ENCODE measurements at places on chromosomes 13 and 19.

GRCh38 chr19:35236638-35237400 lies 8.3 kb upstream of the FAM187B start:
- no peak for DNase-seq

GRCh38 chr13:95033890-95034289 lies 267.4 kb downstream of the ABCC4 start:
- no peak for DNase-seq

DNA sequence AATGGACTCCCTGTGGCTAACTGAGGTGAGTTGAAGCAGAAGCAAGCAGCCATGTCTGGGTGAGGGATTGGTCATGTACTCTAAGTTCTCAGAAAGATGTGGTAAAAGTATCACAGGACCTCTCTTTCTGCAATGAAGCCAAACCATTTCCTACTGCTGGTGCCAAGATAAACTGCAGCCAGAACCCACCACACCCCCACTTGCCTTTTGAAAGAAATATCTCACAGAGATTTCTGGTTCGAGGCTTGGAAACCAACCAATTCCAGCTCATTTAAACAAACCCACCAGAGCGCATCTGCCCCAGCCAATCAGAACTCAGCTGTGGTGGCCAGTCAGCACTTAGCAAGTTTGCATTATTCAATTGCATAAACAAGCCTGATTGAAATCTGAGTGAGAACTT lies 204.5 kb upstream of the ATXN8OS start:
- DNase-seq: no peak

DNA sequence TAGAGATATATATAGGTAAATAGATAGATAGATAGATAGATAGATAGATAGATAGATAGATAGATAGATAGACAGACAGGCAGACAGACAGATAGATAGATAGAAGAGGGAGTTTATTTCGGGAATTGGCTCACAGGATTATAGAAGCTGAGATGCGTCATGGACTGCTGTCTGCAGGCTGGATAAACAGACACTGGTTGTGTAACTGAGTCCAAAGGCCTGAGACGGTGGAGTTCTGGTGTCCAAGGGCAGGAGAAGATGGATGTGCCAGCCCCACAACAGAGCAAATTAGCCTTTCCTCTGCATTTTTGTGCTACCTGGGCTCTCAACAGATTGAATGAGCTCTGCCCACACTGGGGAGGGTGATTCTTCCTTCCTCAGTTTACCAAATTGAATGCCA lies 2.7 kb downstream of the CYP4F3 start:
- DNase-seq: no peak

DNA sequence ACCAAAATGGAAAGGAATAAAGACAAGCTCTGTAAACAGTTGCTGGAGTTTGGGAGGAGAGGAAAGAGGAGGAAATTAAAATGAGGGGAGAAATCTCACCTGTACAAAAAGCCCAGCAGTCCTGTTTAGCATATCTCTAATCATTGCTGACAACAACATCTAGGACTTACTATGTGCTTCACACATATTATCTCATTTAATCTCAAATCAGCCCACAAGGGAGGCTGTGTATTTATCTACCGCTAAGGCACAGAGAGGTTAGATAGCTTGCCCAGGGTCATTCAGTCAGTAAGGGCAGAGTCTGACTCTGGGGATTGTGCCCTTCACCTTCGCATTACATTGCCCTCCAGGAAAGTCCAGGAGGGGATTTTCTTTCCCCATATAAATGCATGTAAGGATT lies 233.3 kb downstream of the DLEU7 start:
- no peak for DNase-seq

GRCh38 chr19:14198384-14199376 lies 7.3 kb downstream of the ADGRL1 start:
- DNase-seq: no peak

GRCh38 chr19:2578901-2579677 lies 103.2 kb downstream of the GADD45B start:
- DNase-seq: peak; percentile 35

DNA sequence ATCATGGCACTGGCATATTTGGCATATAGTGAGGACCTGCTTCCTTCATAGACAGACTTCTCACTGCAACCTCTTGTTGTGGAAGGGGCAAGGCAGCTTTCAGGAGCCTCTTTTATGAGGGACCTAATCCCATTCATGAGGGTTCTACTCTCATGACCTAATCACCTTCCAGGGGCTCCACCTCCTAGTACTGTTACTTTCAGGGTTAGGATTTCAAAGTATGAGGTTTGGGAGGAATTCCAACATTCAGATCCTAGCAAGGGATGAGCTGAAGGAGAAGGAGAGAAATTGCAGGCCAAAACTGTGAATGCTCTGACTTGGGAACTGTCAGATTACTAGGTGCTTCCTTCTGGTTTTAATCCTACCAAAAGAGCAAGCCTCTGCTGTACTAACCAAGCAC lies 87.8 kb downstream of the LMO7 start:
- DNase-seq: no peak

DNA sequence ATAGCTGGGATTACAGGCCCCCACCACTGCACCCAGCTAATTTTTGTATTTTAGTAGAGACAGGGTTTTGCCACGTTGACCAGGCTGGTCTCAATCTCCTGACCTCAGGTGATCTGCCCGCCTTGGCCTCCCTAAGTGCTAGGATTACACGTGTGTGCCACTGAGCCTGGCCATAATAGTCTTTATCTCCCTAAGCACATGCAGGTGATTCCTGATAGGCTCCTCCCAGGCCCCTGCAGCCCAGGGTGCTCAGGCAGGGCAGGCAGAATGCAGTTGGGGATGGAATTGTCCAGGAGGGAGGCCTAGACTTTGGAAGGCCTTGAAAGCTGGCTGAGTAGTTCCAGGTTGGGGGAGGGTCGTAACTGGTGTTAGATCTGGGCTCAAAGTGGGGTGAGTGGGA lies 8.5 kb downstream of the ZNF526 start:
- DNase-seq: no peak

GRCh38 chr13:110984798-110985197 lies 69.9 kb upstream of the ANKRD10 start:
- no peak for DNase-seq

DNA sequence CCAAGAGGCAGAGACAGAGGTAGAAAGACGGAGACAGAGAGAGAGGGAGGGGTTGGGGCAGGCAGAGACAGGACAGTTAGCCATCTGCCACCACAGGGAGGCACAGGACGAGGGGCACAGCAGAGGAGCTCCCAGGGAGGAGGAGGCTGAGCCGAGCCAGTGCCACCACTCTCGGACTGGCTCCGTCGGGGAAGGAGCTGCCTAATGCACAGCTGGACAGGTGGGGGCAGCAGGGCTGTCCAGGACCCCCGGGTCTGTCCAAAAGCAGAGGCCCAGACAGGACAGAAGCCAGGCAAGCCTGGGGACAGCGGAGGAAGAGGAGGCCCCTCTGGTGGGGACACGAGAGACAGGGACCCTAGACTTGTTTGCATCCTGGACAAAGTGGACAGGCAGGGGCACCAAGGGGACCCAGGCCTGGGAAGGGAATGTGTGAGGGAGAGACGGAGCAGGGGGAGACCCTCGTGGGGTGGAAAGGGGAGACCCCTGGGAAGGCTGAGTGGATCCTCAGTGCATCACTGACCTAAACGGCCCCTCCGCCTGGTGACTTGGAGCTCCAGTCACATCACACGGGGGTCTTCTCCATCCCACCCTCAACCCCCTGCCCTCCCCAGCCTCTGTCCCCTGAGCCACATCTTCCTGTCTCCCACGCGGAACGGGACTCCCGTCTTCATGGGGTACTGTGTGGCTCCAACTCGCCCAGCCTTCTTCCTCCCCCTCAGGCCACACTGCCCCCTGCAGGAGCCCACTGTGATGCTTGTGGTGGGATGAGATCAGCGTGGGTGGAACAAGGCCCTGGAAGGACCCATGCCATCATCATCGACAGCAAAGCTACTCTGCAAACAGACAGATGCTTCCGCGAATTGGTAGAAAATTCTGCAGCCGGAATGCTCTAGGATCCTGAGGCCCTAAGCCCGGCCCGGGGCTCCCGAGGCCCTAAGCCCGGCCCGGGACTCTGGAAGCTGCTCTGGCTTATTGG lies 915 bp downstream of the F10 start:
- no peak for DNase-seq

Measured in NK-92 treated with Interleukin-12 subunit alpha and Interleukin-12 subunit beta, amount 100 ng/mL, for 24 hours (cell line).